ENCODE measurements at places on chromosomes 12 and 14.

DNA sequence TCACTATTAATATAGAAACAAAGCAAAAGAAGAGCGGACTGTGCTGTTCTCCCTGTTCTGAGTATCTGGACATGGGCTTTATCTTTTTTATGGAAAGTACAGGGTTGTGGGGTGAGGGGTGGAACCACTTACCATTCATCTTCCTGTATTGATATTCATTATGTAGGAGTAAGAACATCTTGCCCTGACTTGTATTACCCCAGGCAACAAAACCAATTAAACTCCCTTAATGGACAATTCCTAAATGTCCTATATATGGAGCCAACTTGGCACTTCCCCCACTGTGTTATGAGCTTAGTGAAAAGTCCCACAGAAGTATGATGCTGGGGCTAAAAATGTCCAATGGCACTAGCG, 139.9 kb upstream of the KRR1 start:
- DNase-seq, result no peak

DNA sequence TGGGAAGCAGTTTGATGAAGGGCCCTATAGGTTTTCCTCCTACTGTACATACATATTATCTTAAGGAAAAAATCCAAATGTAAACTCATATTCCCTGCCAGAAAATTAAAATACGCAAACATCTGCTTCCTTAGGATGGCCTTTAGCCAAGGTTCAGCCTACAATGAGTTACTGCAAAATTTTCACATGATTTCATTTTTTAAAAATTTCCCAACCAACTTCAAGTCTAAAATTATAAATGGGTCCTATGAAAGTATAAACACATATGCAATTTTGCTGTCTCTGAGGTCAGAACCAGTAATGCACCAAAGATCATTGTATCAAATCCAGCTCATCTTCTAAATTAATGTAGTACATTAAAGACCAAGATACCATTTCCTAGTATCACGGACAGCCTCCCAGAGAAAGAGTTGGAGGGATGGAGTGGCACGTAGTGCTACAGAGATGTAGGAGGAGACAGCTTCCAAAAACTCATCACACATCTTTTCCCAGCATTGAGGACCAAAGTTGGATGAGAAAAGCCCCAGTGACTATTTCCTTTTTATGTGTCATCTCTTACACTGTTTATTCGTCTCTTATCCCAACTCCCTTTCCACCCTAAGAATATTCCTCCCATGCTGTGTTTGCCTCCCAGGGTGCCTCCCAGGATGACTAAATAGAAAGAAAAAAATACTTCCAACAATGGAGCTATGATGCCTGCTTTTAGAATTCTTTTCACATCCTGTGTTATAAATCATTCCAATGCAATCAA, 92.3 kb upstream of the SLCO1C1 start:
- no peak for DNase-seq

DNA sequence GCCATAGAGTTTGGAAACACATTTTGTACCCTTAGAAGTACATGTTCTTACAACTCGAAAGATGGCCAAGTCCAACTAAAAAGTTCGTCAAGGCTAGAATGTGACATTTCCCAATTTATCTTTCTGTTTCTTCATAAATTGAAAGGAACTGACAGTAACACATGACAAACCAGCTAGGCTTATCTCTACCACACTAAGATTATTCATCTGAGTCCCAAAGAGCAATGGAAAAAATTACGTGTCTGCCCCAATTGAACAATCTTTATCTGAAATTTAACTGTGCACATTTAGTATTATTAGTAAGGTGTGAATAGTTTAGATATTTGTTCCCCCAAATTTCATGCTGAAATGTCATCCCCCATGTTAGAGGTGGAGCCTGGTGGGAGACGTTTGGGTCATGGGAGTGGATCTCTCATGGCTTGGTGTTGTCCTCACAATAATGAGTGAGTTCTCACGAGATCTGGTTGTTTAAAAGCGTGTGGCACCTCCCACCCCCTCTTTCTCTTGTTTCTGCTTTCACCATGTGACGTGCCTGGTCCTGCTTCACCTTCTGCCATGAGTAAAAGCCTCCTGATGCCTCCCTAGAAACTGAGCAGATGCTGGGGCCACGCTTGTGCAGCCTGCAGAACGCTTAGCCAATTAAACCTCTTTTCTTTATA, 13.3 kb downstream of the CPM start:
- DNase-seq, result no peak

DNA sequence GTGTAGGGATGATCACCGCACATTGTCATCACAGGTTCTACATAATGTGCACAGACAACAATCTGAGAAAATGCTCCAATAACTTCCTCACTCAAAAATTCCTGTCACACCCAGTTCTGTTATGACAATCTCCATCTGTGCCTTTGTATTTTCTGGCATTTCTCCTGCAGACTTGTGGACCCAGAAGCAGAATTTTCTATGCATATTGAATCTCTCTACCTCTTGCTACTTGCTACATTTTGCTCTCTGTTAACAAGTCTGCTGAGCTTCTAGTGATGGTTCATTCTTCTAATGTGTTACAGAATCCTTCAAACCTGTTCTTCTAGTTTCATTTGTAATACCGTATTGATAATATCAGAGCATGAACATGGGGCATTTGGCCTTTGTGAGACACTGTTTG, 127.8 kb upstream of the PTPRQ start:
- no peak for DNase-seq

DNA sequence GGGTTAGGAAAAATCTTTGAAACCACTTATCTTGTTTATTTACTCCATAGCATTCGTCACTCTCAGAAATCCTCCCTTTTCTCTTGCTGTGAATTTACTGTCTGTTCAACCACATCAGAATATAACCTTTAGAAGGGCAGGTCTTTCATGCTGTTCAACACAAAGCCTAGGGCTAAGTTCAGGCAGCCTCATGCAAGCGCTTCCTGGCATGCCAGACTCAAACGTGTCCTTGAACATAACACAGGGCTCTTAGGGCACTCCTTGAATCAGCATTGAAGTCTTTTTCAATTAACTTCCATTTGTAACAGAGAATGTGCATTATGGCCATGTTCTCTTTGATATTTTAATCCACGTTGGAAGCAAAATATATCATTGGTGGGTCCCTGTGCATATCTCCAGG, 377.7 kb downstream of the GLT1D1 start:
- DNase-seq, result no peak

DNA sequence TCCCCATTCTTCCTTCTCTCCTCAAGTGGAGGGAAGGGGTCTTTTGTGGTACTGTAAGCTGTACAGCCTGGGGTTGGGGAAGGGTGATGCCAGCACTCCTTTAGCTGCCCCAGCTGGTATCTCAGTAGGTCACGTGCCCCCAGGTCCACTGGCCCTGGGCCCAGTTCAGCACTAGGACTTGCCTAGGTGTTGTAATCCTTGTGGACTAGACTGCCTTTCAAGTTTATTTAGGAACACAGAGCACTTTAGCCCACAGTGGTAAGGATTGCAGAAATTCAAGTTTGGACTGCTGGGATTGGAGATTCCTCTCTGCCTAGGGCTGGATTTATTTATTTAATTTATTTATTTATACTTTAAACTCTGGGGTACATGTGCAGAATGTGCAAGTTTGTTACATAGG, 569.6 kb downstream of the AACS start:
- no peak for DNase-seq

GRCh38 chr12:3061059-3061458, 16.1 kb upstream of the TSPAN9 start:
- DNase-seq, result no peak

All from NCI-H1092 treated with DMSO at 0.1 percent for 48 hours (cell line).